ENCODE measurements at places on chromosomes 7 and 10. TPM values are rescaled to one million over a fixed set of nuclear protein-coding genes. Genes with fewer than 3 reads are reported as not detected.

Gene OR9A2
- not detected for total RNA-seq

Gene CARD11
- 0.64 TPM for total RNA-seq

Gene PTPN20
- not detected for total RNA-seq

Gene CYP2C9
- total RNA-seq, result not detected

DNA sequence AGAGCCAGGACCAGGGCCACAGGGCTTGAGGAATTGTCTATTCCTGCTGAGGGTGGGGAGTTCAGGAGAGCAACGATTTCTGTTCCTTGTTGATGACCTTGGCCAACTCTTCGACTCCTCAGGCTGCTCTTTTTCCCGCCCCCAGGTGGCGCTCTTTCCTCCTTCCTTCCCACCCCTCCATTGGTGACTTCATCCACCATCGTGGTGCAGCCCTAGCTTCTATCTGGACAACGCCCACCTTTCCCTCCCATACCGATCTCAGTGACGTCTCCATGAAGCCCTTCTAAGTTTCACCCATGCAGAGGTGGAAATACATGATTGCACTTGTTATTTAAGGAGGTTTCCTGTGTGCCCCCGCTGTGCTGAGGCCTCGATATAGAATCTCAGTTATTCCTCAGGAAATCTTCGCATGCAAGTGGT lies 22.1 kb upstream of the CARD11 start:
- DNase-seq, result no peak

DNA sequence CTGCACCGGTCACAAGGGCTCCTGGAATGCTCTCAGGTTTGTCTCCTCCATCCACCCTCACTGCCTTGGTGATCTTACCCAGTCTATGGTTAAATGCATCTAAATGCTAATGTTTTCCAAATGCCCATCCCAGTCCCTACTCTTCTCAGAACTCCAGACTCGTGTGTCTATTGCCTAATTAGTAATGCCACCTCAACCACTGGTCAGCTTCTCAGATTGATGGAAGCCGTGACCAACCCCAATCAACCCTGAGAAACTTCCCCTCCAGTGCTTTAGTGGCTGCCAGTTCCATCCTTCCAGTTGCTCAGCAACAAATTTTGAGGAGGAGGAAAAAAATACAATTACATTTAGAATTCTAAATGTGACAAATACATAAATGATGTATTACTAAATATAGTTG lies 18.6 kb downstream of the NUDCD3 start:
- DNase-seq, result no peak

DNA sequence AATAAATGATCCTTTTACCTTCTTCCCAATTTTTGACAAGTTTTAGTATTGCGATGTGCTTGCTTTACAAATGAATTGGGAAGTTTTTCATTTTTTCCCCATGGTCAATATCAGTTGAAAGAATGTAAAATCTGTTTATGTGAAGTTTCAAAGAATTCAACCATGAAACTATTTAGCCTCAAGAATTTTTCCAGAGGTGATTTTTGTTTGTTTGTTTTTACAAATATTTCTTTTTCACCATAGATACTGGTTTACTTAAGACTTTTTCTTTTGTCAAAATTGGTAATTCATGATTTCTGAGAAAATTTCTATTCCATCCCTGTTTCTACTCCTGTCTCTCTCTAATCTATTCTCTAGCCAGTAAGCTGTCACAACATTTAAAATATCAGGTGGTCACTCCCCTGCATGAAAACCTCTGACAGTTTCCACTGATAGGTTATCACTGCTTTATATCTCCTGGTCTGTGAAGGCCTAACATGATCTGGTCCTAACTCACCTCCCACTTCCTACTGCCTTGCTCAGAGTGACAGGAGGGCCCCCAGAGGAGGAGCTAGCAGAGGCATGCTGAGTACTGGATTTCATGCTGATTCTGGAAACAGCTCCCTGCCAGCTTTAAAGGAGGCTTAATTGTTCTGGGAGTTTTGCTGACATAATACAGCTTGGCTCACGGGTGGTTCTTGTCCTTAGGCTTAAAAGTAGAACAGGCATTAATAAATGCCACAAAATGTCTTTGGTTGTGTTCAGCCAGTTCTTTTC lies 7.6 kb upstream of the ARMS2 start:
- no peak for DNase-seq

GRCh38 chr10:32979041-32979440 lies 21.0 kb upstream of the ITGB1 start:
- no peak for DNase-seq

GRCh38 chr10:5317547-5318107 lies 47.1 kb upstream of the UCN3 start:
- DNase-seq, result no peak

DNA sequence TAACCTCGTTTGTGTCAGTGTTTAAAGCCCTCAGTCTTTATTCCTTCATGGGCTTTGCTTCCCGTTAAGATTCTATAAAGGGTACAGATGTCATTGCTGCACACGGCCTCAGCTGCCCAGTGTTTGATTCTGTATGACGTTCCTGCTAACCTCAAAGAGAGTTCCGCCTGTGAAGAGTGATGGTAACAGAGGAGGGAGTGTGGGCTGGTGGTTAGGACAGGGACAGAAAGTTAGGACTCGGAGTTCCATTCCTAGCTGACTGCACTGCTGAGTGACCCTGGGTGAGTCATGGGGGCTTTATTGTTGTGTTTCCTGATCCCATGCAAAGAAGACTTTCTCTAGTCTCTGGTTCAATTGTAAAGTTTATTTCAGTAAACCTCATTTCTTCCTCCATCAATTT lies 227.1 kb downstream of the DYNC1I1 start:
- no peak for DNase-seq
